ENCODE measurements at places on chromosomes 5 and 9. TPM values are rescaled to one million over a fixed set of nuclear protein-coding genes. Genes with fewer than 3 reads are reported as not detected.
A peak's percentile ranks its signal among the peaks of the same experiment; 100 is the strongest.

DNA sequence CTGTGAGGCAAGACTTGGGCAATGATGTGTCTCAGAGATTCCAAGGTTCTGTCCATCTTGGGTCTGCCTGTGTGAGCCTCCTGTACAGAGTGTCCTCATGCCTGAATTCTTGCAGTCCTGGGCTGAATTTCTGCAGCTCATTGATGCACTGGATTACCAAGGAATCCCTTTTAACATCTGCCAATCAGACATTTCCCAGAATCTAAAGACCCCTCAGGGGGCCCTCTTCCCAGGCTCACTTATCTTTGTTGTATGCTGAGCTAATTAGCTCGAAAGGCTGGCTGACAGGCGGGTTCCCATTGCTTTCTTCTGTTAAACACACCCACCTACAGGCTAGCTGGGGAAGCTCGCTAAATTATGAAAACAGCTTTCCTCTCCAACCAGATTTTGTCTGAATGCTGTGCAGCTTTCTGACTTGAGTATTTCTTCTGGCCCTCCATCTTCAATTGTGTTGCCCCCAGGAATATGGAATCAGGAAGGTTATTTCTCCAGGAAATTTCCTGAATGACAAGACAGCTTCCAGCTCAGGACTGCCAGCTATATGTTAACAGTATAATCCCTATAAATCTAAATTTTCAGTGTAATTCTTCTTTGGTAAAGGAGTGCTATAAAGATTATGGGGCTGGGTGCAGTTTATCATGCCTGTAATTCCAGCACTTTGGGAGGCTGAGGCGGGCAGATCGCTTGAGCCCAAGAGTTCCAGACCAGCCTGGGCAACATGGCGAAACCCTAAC lies at the start of gene LIX1:
Gene LIX1 (minus strand): TSS at position 91 of the 734 bp plus-strand sequence. CDS start 35 bp downstream, at position 56.
- DNase-seq: no peak

C1QTNF3 gene
- polyA plus RNA-seq: 0.38 TPM

DNA sequence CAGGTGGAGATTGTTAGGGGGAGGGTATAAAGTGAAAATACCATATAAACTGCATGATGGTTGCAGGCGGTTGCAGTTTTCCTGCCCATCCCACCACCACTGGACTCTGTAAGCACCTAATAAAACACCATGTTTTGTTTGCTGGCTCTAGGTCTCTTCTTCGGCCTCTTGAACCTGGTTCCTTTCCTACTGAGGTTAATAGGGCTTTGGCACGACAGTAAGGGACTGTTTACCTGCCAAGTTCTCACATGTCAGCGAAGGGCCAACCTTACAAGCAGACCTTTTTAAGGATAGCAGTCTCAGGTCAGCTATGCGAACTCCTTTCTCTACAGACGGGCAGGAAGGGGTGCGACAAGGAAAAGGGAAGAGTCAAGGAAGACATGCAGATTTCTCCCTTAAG lies 3.4 kb upstream of the RFESD start:
- DNase-seq: no peak

DNA sequence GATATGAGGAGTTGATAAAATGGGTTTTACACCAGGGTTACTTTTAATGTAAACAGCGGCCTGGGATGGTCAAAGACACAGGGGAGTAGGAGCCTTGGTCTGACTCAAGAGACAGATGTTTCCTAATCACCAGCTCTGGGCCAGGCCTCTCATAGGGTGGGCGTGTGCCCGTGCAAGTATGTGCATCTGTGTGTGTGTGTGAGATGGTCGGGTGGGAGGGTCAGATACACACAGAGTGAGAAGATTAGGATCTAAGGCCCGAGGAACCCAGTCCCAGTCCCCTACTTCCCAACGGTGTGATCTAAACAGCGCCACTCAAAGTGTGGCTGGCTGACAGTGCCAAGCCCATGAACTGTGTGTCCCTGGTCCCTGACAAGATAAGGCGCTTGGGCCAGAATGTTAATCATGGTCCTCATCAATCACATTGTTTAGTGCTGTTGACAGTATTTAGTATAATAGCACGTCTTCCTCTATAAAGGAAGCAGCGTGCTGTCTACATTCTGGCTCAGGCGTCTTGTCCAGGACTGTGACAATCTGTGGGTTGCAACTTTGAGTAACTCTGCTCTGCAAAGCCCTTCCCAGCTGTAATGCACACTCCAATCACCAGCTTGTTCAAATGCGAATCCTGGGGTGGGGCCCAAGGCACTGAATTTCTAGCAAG lies 173.7 kb downstream of the DAB2IP start:
- DNase-seq: no peak

DNA sequence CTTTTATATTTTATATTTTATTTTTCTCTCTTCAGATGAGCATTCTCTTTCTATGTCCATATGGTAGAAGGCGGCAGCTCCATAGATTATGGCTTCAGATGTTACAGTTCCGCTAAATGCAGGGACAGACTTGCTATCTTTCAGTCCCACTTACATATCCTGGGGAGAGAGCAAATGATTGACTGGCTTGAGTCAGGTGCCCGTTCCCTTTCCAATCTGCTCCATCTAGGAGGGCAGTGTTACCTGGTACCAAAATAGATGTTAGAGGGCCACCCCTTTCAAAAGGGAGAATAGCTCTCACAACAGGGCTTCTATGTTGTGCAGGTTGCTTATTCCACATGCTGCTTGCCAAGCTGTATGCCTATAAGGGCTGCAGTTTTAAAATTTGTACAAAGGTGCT lies 45.3 kb downstream of the ERBIN start:
- no peak for DNase-seq

DNA sequence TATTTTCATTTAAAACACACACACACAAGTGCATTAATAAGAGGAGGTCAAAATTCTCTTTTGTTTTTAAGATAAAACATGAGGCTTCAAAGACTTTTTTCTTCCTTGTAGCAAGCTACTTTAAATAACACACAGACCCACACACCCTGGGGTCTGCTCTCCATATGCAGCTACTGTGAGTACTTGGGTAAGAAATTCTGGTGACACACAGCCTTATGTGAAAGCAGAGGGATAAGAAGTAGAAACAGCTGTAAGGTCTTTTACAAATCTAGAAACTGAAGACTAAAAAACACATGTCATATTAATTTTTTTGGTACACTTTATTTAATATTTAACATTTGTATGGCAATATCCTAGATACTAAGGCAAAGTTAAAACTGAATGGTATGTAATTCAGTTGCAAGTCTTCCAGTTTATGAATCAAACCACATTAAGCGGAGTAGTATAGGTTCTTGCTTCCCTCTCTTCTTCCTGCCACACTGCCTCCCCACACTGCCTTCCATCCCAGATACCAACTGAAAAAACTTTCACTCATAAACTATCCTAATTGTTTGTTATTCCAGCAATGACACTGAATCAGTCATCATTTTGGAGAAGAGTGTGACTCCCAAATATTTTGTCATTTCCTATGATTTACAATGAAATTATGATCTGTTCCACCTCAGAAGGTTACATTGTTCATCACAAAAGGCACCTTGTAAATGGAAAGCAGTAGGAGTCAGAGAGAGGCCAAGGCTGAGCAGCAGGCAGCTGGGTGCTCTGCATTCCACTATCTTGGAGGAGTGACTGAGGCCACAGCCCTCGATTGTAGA lies 92.0 kb downstream of the PLCXD3 start:
- DNase-seq: no peak

- no peak for DNase-seq
These were observed 5.2 kb upstream of the RPL26L1 start for GRCh38 chr5:172953776-172954675.

SLC6A3 gene
- 0.01 TPM for polyA plus RNA-seq

- no peak for DNase-seq
These were observed 55.0 kb downstream of the TNPO1 start for GRCh38 chr5:72871366-72872024.

DNA sequence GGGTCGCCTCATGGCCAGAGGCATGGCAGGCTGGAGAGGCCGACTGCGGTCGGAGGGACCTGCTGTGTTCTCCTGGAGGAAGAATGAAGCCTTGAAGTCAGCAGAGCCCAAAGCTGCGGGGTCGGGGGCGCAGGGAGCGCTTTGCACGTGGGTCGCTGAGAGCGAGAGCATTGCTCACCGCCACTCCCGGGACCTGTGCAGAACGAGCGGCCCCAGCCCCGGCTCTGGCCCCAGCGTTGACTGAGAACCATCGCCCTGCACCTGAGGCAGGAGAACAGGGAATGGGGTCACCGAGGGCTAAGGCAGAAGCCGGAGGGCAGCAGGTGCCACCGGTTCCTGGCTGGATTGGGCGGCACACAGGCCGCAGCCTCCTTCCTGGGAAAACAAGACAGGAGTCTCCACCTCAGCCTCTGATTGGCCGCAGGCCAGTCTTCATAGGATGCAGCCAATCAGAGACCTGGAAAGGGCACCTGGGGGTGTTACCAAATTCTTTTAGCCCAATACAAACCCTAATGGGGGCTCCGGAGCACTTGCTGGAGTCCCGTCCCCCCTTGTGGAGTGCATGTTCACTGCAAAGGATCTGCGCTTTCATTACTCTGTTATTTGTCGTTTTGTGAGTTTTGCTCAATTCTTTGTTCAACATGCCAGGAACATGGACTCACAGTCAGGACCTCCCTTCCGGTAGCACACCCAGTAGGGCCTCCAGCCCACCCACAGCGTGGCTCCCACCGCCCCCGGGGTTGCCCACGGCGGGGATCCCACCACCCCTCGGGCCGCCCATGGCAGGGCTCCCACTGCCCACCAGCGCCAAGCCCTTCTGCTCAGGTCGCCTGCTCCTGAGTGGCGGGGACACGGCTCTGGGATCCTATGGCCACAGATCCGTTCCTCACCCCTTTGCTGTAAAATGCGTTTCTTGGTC lies 24.7 kb upstream of the SLC6A19 start:
- peak; percentile 7 for DNase-seq
